GOT3 (cell line): ENCODE measurements at places on chromosomes 13 and 19.

GRCh38 chr13:111361046-111361872, 40.8 kb downstream of the TEX29 start:
- no peak for DNase-seq

GRCh38 chr19:34241513-34242337, 12.6 kb upstream of the GARRE1 start:
- DNase-seq = no peak

GRCh38 chr13:44879452-44880058, 109.7 kb downstream of the NUFIP1 start:
- DNase-seq = no peak

- DNase-seq = no peak
These were observed 3.5 kb downstream of the SELENOV start for GRCh38 chr19:39518458-39518857.

- no peak for DNase-seq
These were observed 50.8 kb downstream of the EFNB2 start for GRCh38 chr13:106484537-106485193.

DNA sequence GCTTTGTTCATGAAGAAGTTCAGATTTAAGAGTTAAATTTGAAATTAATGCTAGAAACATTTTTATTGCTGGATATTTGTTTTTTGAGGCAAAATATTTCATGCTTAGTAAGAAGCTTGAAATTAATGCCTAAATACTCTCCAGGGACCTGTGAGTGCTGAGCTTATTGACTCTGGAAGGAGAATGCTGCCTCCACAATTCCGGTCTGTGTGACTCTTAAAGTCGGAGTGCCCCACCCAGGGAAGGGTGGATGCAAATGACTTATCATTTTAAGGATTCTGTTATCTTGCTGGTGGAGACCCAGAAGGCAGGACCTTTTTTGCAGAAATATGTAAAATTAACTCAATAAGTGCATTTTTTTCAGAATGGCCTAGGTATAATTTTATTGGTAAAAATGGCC, 143.8 kb upstream of the RXFP2 start:
- no peak for DNase-seq
